ENCODE measurements at places on chromosomes 4 and X.

DNA sequence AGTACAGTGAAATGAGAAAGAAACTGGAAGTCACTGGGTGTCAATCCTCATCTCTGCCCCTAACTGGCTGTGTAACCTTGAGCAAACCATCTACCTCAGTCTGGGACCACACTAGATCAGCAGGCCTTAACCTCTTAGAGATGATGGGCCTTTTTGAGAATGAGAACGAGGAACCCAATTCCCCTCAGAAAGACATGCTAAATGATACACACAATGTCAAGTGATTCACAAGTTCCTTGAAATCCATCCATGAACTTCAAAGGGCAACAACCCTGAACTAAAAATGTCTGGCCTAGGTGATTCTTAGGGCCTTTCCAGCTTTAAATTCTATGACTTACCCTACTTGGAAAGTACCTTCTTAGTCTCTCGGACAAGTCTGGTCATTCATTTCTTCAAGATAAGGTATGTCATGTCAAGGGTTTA lies 47.4 kb downstream of the ACSL4 start:
- no peak for DNase-seq

GRCh38 chr4:187380181-187380581 lies 615.4 kb upstream of the ZFP42 start:
- no peak for DNase-seq

GRCh38 chr4:87100168-87100567 lies 120.2 kb downstream of the KLHL8 start:
- DNase-seq = no peak

- DNase-seq = no peak
These were observed 215.3 kb upstream of the CXorf66 start for GRCh38 chrX:140180585-140180984.

GRCh38 chr4:168070903-168071302 lies 21.4 kb upstream of the ANXA10 start:
- no peak for DNase-seq

- no peak for DNase-seq
These were observed 32.4 kb downstream of the KLHL8 start for GRCh38 chr4:87188048-87188447.

DNA sequence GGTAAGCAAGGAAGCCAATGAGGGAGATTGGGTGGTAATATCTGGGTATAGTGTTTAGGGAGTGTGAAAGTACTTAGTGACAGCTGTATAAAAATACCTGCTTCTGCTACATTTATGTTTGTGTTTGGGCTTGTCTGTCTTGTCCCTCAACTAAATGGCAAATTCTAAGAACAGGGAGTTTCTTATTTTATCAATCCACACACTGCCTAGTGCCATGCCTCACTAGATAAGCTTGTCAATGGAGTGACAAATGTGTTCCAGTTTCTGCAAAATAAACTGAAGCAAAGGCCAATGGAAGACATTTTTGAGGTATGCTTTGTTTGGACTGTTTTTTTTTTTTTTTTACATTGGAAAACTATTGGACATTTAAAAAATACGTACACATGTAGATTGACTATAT lies 418.0 kb downstream of the SH2D1A start:
- no peak for DNase-seq

- no peak for DNase-seq
These were observed 168.4 kb upstream of the WDR1 start for GRCh38 chr4:10285028-10285427.

DNA sequence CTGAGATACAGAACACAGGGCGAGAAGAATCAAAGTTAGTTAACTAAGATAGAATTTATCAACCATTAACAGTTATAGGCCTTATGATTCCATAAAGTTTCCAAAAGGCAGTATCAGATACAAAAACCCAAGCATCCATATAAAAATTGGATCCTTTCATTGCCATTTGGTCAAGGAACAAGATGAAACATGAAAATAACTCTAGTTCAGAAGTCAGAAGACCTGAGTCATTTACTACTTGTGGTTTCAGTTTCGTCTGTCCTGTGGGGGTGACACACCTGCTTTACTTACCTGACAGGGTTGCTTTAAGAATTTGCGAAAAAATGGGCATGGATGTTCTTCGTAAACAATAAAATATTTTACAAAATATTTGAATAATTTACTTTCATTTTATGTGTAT lies 130.8 kb downstream of the ANAPC10 start:
- DNase-seq = no peak

DNA sequence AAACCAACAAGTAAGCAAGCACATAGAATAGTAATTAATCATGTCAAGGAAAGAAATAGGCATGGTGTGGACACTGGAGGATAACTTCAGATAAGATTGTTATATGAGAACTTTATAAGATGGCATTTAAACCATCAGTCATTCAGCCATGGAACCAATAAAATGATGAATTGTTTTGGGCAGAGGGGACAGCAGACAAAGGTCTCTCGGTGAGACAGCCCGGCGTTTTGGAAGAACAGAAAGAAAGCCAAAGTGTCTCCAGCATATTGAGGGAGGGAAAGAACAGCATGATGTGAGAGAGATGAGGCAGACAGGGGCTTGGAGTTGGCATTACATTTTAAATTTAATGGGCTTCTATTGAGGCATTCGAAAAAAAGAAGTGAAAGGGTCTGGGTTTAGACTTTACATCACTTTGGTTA lies 883 bp upstream of the PPM1K start:
- DNase-seq = no peak

- peak; percentile 90 for DNase-seq
These were observed 16.0 kb upstream of the SH3TC1 start for GRCh38 chr4:8182858-8183725.

- no peak for DNase-seq
These were observed 166.8 kb downstream of the STIM2 start for GRCh38 chr4:27027428-27027827.

GRCh38 chr4:40688446-40689095 lies 58.9 kb upstream of the RBM47 start:
- no peak for DNase-seq

GRCh38 chr4:1927675-1928074 lies 56.5 kb downstream of the NSD2 start:
- DNase-seq = no peak
